ENCODE measurements at places on chromosomes 11 and 22. TPM values are rescaled to one million over a fixed set of nuclear protein-coding genes. Genes with fewer than 3 reads are reported as not detected.
A peak's percentile ranks its signal among the peaks of the same experiment; 100 is the strongest.

- no peak overlapping the region for H3K27ac ChIP-seq
- H3K27me3 ChIP-seq: no peaks in the 10 kb centered on the region
- peaks cover 11% of the 10 kb centered on the region for H3K4me1 ChIP-seq
- DNase-seq: no peak
- H3K4me3 ChIP-seq: no peak overlapping the region
Observed at GRCh38 chr22:39123751-39124581, 26.9 kb downstream of the APOBEC3H start.

GRCh38 chr22:50606946-50607658, 6.5 kb downstream of the MAPK8IP2 start:
- H3K36me3 ChIP-seq: peaks cover 3% of the 10 kb centered on the region
- H3K27ac ChIP-seq: no peak overlapping the region
- H3K4me1 ChIP-seq: no peaks in the 10 kb centered on the region
- no peak for DNase-seq
- H3K4me3 ChIP-seq: no peak overlapping the region

- no peaks in the 10 kb centered on the region for H3K4me1 ChIP-seq
- H3K36me3 ChIP-seq: no peaks in the 10 kb centered on the region
- no peak for DNase-seq
Observed at GRCh38 chr22:33659448-33659847, 260.8 kb downstream of the LARGE1 start.

GRCh38 chr11:113141010-113141409, 173.4 kb upstream of the TTC12 start:
- H3K4me3 ChIP-seq: no peak overlapping the region
- H3K27ac ChIP-seq: no peak overlapping the region
- no peaks in the 10 kb centered on the region for H3K36me3 ChIP-seq
- no peaks in the 10 kb centered on the region for H3K4me1 ChIP-seq
- DNase-seq: no peak

DNA sequence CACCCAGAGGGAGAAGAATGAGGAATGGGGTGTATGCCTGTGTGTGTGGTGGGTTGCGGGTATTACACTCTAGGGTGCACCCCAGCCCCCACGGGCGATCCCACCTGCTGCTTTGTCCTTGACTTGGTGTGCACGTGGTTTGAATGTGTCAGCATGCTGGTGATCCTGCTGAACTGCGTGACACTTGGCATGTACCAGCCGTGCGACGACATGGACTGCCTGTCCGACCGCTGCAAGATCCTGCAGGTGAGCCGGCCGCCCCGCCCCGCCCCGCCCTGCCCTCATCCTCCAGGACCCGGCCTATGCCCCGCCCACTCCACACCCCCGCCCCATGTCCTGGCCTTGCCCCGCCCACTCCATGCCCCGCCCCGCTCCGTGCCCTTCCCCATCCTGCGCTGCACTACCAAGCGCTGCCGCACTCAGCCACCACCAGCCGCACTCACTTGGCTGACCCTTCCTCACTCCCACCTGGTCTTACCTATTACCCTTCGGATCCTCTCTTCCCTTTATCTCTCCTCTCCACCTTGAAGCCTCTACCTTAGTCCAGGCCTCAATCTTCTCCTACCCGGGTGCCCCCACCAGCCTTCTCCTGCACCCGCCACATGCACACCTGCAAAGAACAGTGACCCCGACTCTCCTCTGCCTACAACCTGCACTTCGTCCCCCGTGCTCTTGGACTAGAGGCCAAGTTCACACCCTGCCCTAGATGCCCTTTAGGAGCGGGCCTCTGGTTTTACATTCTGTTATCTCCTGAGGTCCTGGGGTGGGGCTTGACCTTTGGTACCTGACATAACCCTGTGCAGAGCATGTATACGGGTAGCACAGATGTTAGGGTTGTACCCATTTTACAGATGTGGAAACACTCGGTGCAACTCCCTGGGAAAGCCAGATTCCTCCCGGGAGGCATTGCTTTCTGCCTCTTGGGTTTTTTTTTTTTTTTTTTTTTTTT, 27.7 kb downstream of the CACNA1I start:
- peak overlapping the region; percentile 52 for H3K27ac ChIP-seq
- DNase-seq: peak; percentile 90
- no peak overlapping the region for H3K4me3 ChIP-seq
- H3K27me3 ChIP-seq: peaks cover 77% of the 10 kb centered on the region

GRCh38 chr11:72295471-72295870, 51.5 kb upstream of the PHOX2A start:
- peaks cover 5% of the 10 kb centered on the region for H3K36me3 ChIP-seq
- no peak overlapping the region for H3K27ac ChIP-seq
- no peak for DNase-seq
- H3K4me1 ChIP-seq: no peaks in the 10 kb centered on the region
- no peak overlapping the region for H3K4me3 ChIP-seq
- H3K27me3 ChIP-seq: no peaks in the 10 kb centered on the region

LMNTD2 gene
- 7.2 TPM for total RNA-seq

SNU13 gene
- 213 TPM for total RNA-seq

NRIP3 gene
- total RNA-seq: 0.73 TPM
